GM23338 (cell line): ENCODE measurements at places on chromosomes 2 and 18.

- DNase-seq: no peak
Measured at GRCh38 chr2:187526792-187527191, 27.4 kb downstream of the TFPI start.

- DNase-seq: no peak
Measured at GRCh38 chr2:176534798-176535466, 265.7 kb downstream of the MTX2 start.

DNA sequence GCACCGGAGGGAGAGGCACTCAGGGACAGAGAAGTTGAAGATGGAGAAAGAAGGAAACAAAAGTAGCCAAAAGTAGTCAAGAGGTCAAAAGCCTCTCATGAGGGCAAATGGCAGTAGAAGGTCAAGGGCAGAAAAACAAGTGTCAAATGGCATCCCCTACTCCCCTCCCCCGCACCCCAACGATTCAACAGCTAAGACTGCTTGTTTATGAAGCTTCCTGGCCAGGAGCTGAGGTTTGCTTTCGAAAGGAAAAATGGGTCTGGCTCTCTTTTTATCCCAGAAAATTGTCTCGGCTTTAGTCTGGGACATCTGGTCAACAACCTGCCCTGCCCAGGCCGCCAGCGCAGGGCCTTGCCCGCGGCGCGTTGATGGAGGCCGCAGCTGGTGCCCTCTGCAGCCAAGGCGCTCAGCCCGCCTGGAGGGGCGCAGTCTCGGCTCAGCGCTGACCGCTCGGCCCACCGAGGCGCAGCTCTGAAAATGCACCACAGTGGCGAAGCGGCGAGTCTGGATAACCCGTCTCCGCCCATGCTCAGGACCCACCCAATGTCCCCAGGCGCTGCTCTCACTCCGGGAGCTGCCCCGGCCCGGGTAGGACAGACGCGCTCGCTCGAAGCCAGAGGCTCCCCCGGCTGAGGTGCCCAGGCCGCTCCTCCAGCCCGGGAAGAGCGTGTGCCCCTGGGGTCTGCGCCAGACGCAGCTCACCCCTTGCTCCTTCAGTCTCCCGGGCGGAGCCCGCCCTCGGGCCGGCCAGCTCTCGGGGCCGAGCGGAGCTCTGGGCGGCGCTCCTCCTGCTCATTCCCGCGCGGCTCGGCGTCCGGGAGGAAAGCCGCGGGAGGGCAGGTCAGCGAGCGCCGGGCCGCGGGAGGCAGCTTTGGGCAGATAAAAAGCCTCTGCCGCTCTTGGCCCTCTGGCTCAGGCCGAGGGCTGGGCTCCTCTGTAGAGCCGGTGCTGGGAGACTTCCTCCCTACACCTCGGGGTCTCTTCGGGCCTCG, 1.8 kb upstream of the TBR1 start:
- peak; percentile 77 for DNase-seq

DNA sequence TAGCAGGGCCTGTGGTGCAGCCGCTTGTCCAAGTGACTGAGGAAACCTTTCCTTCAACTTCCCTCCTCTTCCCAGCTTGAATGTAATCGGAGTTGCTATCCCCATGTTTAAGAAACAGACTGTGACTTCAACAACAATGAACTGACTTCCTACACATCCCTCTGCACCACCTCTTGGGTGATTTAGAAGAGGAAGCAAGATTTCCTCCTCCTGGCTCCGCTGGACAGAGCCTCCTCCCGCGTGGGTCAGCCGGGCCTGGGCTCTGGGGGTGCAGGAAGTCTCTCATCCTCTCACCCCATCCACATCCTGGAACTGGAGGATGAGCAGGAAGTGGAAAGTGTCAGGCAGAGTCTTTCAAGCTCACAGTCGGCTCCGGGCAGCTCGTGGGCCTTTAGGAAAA, 84.3 kb downstream of the GATA6 start:
- DNase-seq: peak; percentile 6

DNA sequence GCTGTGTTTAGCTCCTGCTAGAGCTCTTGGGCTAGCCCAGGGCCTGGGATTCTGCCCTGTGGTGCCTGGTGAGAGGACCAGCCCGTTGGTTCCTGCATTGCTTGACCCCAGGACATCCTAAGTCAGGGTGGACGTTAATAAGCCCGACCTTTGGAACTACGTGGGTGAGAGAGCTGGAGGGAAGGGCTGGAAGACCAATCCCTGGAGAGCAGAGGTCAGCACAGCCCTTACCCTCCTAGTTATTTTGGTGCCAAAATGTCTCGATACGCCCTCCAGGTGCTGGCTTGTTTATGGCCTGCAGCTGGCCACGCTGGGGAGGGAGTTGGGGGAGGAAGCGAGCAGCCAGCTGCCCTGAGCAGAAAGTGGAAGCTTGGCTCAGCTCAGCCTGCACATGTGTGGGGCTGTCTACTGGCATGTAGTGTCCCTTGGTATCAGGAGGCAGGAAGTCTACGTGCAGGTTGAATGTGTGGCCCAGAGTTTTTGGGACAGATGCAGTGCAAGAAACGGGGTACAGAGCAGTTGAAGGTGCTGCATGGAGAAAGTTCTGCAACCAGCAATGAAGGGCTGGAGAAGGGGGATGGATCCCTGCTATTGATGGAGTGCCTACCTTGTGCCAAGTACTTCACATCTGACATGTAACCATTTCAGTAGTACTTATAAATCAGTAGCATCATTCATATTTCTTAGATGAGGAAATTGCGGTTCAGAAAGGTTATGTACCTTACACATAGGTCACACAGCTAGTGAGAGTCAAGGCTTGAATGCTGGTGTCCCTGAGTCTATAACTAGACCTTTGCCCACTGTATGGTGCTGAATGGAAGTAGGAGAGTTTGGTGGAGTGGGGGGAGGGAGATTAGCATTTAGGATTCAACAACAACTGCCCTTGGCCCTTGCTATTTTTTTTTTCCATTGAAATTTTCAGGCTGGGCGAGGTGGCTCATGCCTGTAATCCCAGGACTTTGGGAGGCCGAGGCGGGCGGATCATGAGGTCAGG, 5.0 kb upstream of the DGKD start:
- no peak for DNase-seq

DNA sequence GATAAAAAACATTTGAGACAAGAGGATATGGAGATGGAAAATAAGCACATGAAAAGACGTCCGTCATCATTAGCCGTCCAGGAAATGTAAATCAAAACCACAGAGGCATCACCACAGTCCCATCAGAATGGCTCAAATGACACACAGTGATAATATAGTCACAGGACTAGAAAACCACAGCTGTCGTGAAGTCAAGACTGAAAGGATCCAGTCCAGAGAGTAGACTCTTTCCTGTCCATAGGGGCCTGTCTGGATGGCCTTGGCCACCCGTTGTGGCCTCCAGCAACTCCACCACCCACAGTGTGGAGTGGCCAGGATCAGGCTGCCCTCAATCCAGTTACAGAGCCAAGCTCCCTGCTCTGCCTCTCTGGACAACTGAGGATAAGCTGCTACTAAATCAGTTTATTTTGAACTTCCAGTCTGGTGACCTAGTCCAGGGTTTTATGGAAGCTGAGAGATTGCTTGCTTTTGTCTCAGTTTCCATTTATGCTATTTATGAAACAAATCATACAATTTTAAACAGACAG, 60.4 kb downstream of the RHOB start:
- DNase-seq: no peak

GRCh38 chr18:35999925-36000324, 27.4 kb downstream of the RMP24 start:
- DNase-seq: no peak

GRCh38 chr2:169360984-169361705, 1.2 kb downstream of the LRP2 start:
- DNase-seq: peak; percentile 67

DNA sequence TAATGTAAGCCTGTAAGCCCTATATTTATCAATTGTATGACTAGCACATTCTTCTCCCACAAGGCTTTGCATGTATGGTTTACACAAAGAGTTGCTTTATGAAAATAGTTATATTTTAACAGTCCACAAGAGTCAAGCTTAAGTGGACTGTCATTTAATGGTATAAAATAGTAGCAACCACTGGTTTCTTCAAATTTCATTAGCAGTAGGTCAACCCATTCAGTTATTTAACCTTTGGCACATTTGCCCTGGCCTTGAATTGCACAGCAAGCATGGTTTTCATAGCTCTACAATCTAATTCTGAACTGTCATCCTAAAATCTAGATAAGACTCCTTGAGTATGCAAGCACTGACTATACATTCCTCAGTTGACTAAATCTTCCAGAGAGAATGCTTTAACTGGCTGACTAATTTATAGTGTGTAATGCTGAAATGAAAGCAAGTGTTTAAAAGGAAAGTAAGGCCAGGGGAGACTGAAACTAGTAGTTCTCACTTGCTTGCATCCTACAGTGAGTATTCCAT, 1.8 kb downstream of the DPP4 start:
- DNase-seq: no peak

DNA sequence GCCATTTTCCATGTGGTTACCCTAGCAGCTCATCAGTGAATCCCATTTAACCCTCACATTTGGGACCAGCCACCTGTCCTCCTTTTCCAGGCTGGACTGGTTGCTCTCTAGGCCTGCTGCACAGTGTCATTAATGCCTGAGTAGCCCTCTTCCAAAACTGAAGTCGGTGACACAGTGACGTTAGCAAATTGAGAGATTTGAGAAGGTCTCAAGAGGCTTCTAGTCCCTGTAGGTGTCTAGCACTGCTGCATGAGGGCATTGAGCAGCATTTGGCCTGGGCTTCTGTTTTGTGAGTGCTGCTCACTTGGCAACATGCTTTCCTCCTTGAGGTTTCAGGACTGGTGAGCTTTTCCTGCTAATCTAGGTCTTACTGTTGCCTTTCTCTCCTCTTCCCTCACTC, 36.7 kb downstream of the PKP4 start:
- DNase-seq: no peak

DNA sequence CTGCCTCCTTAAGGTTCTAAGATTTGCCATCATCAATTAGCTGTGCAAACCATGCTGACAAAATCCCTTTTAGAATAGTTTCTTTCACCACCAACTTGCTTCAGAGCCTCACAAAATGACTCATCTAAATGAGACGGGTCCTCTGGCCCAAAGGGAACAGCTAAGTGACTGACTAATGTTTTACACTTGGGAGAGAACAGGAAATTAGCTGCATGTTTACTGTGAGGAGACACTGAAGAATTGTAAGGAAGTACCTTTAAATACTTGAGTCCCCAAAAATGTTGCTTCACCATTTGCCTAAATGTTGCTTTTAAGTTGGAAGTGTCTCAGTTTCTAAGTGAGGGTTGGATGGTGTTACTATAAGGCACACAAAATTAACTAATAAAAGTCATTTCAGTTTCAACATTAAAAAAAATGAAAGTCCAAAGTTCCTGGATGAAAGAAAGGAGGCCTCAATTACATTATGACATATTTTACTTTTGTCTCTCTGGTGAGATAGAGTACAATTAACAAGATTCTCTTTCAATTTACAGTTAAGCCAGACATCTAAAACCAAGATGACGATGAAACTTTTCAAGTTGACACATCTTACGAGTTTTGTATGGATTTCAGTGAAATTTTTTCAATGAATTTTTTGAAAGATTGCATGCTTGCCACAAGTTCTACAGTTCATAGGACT, 229.1 kb upstream of the FN1 start:
- no peak for DNase-seq
